Activated CD4-positive, alpha-beta T cell treated with anti-CD3 and anti-CD28 coated beads for 36 hours (primary cell): ENCODE measurements at places on chromosomes 13 and 19.
A peak's percentile ranks its signal among the peaks of the same experiment; 100 is the strongest.

DNA sequence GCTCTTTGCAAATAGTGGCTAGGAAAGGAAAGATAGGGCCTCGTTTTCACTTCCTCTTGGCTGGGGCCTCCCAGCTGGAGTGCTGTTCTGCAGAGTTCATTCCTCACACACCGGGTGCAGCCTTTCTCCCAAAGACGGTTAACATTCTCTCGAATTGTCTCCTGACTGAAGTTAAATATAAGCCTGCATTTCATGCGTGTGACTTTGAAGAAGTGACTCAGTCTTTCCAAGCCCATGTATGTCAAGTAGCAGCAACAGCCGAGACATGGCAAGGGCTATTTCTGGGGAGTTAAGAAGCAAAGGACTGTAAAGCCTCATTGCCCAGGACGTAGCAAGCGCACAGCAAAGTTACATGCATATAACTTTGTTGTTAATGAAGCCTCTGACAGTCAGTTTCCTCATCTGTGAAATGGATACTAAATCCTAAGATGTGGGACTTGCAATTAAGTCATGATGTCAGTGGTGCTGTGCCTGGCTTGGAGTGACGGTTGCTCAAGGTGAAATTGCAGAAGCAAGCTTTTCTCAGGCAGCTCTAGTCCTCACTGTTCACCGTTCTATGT, 502.4 kb downstream of the MYO16 start:
- no peak for DNase-seq

DNA sequence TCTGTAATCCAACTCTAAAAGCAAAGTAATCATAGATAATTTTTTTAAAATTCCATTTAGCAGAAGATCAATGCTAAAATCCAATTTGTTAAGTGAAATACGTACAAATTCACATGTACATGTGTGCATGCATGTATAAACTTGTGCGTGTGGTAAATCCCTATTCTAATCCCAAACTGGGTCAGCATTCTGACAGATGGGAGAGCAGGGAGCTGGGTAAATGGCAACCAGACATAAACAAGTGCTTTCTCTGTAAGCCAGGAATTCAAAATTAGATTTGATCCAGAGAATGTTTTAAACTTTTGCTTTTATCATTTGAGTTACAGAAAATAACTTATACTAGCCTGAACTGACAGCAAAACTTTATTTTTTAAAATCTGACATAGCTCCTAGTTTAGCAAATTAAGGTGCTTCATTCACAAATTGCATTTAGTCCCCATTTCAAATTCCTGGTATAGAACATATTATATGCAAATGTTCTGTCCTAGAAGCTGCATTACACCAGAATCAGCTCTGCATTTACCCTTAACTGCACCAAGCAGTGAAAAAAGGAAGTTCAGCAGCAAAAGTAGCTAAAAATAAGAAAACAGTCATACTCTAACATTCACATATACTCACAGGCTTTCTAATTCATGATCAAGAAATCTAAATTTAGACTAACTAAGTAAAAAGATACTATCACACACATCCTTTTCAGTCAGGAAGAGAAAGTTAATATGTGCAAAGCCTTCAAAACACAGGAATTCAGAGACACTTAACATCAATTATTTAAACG, 32.6 kb downstream of the UBL3 start:
- no peak for DNase-seq

GRCh38 chr19:11843722-11844121, 4.8 kb upstream of the ZNF439 start:
- DNase-seq, result no peak

GRCh38 chr13:35797244-35797643, 320.8 kb upstream of the MAB21L1 start:
- DNase-seq, result no peak

DNA sequence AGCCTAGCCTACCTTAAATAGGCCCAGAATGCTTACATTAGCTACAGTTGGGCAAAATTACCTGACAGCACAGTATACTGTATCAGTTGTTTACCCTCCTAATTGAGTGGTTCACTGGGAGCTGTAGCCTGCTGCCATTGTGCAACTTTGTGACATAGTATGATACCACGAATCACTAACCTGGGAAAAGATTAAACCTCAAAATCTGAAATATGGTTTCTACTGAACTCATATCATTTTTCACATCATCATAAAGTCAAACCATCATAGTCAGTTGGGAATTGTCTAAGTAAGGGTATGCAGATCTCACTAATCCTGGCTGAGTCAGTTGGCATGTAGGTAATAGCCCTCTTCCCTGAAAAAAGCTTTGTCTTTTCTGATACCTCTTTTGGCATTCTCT, 9.2 kb downstream of the PAN3 start:
- peak; percentile 17 for DNase-seq

GRCh38 chr13:112728375-112729126, 38.7 kb downstream of the ATP11A start:
- DNase-seq, result no peak

DNA sequence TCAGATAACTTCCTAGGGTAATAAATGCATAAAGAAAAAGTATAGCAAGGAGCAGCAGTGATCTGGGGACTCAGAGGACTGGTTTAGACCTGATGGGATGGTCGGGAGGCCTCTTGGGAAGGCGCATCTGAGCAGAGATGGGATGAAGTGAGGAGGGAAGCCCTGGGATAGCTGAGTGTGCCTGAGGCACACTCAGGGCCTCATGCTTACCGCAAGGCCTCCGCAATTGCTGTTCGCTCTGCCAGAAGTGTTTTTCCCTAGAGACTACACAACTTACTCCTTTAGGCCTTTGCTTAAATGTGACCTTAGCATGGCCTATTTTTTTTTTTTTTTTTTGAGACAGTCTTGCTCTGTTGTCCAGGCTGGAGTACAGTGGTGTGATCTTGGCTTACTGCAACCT, 4.1 kb upstream of the DLL3 start:
- no peak for DNase-seq

DNA sequence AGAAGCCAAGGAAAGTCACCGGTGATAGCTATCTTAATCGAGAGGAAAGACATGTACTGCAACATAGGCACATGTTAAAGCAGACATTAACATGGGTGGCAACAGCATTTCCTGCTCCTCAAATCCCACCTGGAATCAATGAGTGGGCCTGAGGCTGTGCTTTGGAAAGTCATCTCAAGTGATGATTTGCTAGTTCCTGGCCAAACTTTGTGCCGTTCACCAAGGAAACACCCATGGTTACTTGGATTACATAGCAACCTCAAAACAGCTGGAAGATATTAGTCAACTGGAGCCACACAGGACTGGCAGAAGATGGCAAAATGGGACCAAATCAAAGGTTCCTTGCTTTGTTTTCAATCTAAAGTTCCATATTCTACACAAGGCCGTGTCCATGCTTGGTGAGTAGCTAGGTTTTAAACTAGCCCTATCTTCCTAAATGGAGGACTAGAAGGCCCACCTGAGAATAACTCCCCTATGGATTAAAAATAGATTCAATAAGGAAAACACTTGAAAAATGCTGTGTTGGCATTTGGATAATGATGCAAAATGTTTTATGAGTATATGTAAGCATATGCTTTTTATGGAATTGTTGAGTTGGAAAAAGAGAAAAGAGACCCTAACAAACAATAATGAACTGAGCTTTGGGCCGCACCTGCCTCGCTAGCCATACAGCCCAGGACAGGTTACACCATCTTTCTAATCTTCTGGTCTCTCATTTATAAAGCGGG, 144.5 kb downstream of the RGCC start:
- no peak for DNase-seq

DNA sequence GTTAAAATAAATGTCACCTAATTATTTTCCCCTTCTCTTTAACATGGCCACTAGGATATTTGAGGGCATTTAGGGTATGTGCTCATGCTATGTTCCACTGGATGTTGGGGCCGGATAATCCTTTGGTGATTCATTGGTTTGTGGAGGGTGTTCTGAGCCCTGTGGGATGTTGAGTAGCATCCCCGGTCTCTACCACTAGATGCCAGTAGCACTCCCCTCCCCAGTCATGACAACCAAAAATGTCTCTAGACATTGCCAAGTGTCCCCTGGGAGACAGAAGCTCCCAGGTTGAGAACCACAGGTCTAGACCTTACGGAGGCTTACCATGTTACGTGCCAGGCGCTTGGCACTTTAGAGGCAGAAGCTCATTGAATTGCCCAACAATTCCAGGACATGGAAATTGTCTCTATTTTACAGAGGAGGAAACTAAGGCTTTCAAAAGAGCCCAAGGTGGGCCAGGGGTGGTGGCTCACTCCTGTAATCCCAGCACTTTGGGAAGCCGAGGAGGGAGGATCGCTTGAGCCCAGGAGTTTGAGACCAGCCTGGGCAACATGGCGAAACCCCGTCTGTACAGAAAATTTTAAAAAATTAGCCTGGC, 14.1 kb downstream of the SHANK1 start:
- peak; percentile 60 for DNase-seq

GRCh38 chr19:3194106-3195087, 8.7 kb downstream of the NCLN start:
- no peak for DNase-seq

- DNase-seq, result no peak
These were observed 312.5 kb downstream of the DCLK1 start for GRCh38 chr13:35818633-35819067.

GRCh38 chr13:68170961-68171360, 940.8 kb upstream of the PCDH9 start:
- DNase-seq, result no peak

- DNase-seq, result peak; percentile 51
These were observed 1.2 kb downstream of the MED26 start for GRCh38 chr19:16626796-16627192.

DNA sequence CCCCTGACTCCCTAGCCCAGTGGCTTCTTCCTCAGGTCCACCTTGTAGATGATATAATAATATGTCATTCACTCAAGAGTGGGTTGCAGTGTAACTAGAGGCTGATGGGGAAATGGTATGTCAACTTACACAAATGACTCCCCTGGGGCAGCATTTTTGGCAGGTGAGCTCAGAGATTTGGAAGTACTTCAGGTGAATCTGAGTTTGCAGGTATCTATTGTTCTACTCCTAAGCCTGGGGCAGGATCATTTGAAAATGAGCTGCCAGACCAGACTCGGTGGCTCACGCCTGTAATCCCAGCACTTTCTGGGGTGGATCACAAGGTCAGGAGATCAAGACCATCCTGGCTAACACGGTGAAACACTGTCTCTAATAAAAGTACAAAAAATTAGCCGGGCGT, 11.6 kb upstream of the CNMD start:
- DNase-seq, result no peak

GRCh38 chr19:46381756-46382345, 31.5 kb downstream of the CCDC8 start:
- DNase-seq, result no peak

DNA sequence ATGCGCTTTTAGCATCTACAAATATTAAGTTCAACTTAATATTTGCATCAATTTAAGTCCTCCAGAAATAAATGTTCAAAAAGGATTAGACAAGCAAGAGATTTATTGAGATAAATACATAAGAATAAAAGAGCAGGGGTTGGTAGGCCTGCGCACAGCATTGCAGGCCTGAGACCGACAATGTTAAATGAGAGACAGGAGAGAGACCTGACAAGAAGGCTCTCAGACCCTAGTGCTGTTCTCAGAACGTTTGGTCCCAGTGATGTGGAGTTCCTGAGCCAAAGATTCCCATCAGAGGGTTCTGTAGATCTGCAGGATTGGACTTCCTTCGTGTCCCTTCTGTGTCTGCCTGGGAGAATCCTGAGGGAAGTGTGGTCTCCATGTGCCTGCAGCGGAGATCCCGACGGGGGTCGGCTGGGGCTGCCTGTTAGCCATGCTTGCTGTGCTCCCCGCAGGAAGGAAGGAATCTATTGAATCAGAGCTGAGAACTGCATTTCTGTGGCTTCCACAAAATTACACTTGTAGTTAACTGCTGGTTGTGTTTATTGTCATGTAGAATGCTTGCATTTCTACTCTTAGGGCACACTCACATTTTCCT, 369.9 kb upstream of the SLC10A2 start:
- DNase-seq, result no peak
